Activated T-helper 2 cell treated with anti-CD3 and anti-CD28 coated beads, Interferon-gamma antibody, Interleukin-2, Interleukin-4, amounts not matched to agents 10 μg/mL and 5 μg/mL and 100 μg/mL, durations not matched to agents 14 hours and 24 hours and 36 hours (primary cell): ENCODE measurements at places on chromosomes 2 and 18. TPM values are rescaled to one million over a fixed set of nuclear protein-coding genes. Genes with fewer than 3 reads are reported as not detected.

Gene GAD1
- total RNA-seq: 41.4 and 42.0 TPM in 2 replicates

GRCh38 chr2:45380131-45380836 lies 230.8 kb downstream of the SRBD1 start:
- DNase-seq: no peak
- H3K4me3 ChIP-seq: no peak overlapping the region
- no peaks in the 10 kb centered on the region for H3K36me3 ChIP-seq

DNA sequence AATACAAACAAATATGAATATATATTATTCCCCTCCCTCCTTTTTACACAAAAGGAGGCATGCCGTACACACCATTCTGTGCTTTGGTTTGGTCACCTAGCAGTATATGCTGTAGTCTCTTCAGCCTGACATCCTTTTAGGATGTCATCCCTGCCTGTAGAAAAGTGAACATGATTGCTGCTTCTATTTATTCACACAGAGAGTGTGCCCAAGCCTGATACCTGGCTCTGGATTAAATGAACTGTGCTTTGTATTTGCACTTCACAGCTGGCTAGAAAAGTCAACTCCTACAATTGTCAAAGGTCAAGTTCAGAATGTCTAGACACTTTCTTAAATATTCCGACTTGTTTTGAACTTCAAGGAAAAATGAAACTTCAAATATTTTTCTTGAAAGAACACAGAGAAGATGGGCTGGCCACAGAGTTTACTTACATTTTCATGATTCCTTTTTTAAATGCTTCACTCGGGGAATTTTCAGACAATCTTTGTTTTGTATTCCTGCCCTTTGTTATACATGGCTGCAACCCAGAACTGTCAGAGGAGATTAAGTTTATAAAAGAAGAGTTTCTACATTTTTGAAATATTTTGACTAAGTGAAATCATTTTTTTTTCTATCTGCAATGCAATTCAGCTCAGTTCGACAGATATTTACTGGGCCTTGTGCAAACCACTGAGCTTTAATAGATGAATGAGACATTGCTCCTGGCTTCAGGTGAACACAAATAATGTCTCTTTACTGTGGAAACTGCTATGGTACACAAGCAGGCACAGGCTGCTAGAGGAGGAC lies 33.5 kb downstream of the DAPL1 start:
- H3K4me3 ChIP-seq: no peak overlapping the region
- H3K27ac ChIP-seq: no peak overlapping the region
- no peak for DNase-seq
- no peaks in the 10 kb centered on the region for H3K27me3 ChIP-seq
- H3K4me1 ChIP-seq: no peaks in the 10 kb centered on the region

DNA sequence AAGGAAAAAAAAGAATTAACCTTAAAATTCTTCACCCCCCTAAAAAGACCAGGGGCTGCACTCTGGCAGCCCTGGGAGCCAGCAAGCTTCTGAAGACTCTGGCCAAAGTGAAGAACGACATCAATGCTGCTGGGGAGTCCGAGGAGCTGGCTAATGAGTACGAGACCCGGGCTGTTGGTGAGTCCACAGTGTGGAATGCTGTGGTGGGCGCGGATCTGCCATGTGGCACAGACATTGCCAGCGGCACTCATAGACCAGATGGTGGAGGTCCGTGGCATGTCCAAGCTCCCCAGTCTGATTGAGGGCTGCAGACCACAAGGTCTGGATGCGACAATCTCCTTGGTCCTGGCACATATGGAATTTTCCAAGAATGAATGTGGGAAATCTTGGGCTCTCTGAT lies 47.4 kb downstream of the TRPM8 start:
- H3K36me3 ChIP-seq: no peaks in the 10 kb centered on the region
- DNase-seq: no peak
- H3K27ac ChIP-seq: no peak overlapping the region
- no peak overlapping the region for H3K4me3 ChIP-seq

Gene YES1
- total RNA-seq: 18.4 and 18.5 TPM in 2 replicates

DNA sequence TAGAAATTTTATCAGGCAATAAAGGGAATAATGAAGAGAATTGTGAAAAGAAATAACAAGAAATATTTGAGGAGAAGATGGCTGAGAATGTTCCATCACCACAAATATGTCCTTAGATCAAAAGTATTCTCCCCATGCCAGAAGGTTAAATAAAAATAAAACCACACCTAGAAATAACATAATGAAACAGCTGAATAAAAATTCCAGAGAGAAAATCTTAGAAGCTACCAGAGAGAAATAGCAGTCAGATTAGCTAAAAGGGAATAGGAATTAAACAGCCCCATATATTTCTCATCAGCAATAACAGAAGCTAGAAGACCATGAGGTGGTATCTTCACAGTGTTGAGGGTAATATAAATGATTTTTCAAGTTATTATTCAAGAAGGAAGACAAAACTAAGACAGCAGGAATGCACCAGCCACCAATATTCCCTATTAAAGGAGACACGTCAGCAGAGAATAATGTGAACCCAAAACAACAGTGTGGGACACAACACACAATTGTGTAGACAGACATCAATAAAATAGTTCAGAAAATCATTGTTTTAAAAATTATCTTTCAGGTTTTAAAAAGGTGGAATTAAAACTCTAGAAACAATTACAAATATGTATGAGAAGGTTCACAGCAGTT lies 82.0 kb upstream of the NEDD4L start:
- H3K27me3 ChIP-seq: peaks cover 16% of the 10 kb centered on the region
- no peak for DNase-seq
- H3K4me3 ChIP-seq: no peak overlapping the region

GRCh38 chr18:48019557-48020325 lies 89.3 kb upstream of the SMAD2 start:
- H3K36me3 ChIP-seq: no peaks in the 10 kb centered on the region
- peaks cover 5% of the 10 kb centered on the region for H3K4me1 ChIP-seq
- no peak for DNase-seq
- H3K27me3 ChIP-seq: peaks cover 44% of the 10 kb centered on the region

DNA sequence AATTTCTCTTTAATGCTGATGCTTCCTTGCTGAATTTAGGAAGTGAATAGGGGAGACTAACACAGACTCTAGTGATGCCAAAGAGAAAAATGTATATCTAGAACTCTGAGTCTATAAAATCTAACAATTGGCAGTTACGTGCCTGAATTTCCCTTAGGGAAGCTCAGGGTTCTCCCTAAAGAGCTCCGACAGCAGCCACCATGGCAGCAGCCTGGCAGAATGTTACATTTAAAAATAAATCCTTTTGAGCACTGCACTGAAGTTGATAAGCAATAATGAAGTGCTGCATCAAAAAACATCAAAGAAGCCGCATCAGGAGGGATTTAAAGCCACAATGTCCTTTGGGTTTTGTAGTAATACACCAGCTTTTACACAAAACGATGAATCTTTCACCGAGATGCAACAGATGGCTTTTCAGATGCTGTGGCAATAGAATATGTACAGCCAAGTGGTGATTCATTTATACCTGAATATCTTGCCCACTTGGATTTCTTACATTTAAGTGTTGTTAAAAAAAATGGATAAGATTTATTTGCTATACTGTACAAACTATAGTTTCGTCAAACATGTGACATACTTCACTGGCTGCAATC lies 291.2 kb upstream of the SESTD1 start:
- no peaks in the 10 kb centered on the region for H3K36me3 ChIP-seq
- no peak overlapping the region for H3K4me3 ChIP-seq
- no peaks in the 10 kb centered on the region for H3K4me1 ChIP-seq
- no peaks in the 10 kb centered on the region for H3K27me3 ChIP-seq
- no peak for DNase-seq
- H3K27ac ChIP-seq: no peak overlapping the region

DNA sequence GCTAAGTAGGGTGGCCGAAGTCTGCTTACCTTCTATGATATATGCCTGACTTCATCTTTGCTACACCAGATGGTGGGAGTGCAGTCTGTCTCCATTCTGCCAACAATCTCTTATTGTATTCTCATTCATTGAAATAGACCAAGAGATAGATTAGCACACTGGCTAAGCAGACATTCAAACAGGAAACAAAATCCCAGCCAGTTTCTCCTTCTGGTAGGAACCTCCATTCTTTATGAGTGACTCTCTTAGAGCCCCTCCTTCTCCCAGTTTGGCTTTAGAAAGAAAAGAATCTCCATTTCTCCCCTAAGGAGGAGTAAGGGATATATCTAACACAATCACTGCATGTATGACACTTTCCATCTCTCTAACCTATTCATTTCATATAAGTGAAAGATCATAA lies 118.9 kb upstream of the COL5A2 start:
- DNase-seq: no peak
- H3K27ac ChIP-seq: peak overlapping the region; percentile 63
- peaks cover 44% of the 10 kb centered on the region for H3K4me1 ChIP-seq
- H3K4me3 ChIP-seq: no peak overlapping the region
- no peaks in the 10 kb centered on the region for H3K27me3 ChIP-seq
- H3K36me3 ChIP-seq: peaks cover 6% of the 10 kb centered on the region

- H3K4me1 ChIP-seq: no peaks in the 10 kb centered on the region
- DNase-seq: no peak
- no peak overlapping the region for H3K4me3 ChIP-seq
- no peaks in the 10 kb centered on the region for H3K27me3 ChIP-seq
Measured at GRCh38 chr2:239958473-239958765, 66.7 kb downstream of the NDUFA10 start.

DNA sequence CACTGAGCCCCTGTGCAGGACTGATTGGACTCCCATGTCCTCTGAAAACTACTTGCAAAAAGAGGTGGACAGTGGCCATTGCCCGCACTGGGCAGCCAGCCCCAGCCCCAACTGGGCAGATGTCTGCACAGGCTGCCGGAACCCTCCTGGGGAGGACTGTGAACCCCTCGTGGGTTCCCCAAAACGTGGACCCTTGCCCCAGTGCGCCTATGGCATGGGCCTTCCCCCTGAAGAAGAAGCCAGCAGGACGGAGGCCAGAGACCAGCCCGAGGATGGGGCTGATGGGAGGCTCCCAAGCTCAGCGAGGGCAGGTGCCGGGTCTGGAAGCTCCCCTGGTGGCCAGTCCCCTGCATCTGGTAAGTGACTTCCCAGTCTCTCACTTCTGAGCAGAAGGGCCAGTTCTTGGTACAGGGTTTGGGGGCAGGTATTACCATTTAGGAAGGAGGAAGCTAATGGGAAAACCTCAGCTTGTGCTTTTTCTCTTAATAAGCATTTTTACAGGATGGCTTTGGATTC lies 44.1 kb downstream of the TNFRSF11A start:
- peaks cover 76% of the 10 kb centered on the region for H3K36me3 ChIP-seq
- no peak overlapping the region for H3K4me3 ChIP-seq
- no peak for DNase-seq
- H3K27ac ChIP-seq: no peak overlapping the region

DNA sequence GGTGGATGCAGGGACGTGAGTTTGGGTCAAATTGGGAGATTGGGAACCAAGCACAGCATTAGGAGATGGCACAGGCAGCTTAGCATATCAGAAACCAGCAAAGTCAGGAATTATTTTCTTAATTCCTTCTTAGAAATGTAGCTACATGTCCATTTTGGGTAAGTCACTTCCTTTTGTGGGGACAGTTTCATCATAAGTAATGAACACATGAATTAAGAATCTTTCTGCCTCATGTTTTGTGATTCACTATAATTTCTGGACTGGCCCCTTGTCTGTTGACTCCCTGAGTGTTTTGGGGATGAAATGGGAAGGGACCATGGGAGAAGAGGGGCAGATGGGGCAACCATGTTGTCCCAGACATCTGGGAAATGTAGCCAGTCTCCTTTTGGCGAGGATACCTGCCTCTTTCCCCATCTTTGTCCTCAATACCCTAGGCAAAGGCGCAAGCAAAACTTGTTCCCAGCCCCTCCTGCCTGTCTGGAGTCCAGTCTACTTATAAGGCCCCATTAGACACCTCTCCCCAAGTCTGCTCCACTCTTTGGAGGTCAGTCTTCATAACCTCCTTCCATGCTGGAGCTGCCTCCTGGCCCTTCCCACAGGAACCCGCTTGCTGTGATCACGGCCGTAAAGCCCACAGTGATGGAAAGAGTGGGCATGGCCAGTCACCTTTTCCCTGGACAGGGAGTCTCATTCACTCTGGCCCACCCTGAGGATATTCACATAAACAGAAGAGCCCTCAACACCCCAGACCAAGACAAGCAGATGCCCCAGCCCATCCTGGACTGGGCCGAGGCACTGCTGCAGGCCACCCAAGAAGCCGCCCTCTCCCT lies 25.7 kb downstream of the MTHFD2 start:
- H3K4me1 ChIP-seq: peaks cover 3% of the 10 kb centered on the region
- no peak overlapping the region for H3K4me3 ChIP-seq
- no peak for DNase-seq
- no peaks in the 10 kb centered on the region for H3K27me3 ChIP-seq
- peak overlapping the region; percentile 56 for H3K27ac ChIP-seq
- H3K36me3 ChIP-seq: peaks cover 27% of the 10 kb centered on the region

DNA sequence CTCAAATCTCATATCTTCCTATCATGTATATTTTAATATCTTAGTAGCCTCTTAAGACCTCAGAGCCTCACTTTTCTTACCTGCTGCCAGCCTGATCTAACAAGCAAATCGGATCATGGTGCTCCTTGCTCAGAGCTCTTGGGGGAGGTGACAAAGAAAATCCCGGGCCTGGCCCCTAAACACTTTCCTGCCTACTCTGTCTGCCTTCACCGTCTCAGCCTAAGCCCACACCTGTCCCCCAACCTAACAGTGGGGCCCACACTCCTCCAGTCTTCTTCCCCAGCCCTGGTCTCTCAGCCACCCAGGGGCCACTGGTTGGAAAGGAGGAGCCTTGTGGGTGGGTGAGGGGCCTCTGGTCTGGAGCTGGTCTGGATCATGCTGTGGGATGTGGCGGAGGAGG lies 207.3 kb downstream of the HAUS1 start:
- H3K36me3 ChIP-seq: no peaks in the 10 kb centered on the region
- no peak overlapping the region for H3K4me3 ChIP-seq
- no peaks in the 10 kb centered on the region for H3K4me1 ChIP-seq
